Glutamatergic neuron (in vitro differentiated cells): ENCODE measurements at places on chromosomes 2 and 18.

DNA sequence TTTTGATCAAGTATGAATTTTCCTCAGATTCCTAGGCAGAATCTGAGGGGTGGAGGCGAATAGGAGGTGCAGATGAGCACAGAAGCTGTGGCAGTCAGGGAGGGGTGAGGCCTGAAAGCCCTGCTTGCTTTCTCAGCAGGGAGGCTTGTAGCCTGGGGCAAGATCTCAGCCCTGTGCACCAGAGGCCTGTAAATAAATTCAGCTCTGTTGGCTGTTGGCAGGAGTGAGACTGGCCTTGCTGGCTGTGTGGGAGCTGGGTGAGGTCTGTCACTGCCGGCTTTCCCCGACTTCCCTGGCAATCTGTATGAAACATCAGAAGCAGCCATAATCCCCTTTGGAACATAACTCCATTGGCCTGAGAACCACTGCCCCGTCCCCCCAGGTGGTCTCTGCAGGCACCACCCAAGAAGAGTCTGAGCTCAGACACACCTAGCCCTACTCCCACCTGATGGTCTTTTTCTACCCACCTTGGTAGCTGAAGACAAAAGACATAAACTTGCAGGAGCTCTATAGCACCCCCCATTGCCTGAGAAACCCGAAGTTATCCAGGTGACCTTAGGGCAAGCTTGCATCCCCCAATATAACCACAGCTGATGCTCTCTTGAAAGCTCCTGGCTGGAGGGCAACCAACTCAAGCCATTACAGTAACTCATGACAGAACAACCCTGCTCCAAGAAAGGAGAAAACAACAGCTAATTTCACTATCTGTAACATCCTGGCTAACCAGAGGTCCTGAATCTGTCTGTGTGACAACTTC is 32.3 kb downstream of the EVA1A start:
- DNase-seq, result no peak

DNA sequence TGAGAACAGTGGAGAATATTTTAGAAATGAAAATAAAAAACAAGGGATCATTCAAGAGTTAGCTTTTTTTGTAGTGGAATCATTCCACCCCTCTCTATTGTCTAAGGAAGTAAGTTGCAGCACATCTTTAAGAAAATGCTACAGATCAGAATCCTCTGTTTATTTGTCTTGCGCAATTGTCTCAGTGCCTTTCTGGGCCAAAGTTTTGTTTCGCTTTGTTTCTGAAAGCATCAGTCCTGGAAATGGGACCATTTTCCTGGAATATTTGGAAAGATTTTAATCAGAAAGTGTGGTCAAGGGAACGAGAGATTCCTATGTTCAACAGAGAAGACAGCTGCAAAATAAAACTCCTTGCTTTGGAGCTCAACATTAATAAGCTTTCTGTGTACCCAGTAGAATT is 74.0 kb downstream of the NRXN1 start:
- no peak for DNase-seq

DNA sequence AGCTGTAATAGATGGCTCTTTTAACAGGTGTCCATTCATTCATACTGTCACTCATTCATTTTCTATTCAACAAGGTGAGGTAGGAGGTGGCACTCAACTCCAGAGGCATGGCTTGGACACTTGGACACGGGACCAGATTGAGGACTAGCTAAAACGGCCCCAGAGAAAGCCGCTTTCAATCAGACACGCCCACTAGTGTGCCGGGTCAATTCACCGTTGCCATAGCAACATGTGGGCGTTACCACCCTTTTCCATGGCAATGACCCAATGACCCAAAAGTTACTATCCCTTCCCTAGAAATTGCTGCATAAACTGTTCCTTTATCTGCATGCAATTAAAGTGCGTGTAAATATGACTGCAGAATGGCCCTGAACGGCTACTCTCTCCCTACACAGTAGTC is 49.2 kb upstream of the LGALSL start:
- DNase-seq, result no peak

DNA sequence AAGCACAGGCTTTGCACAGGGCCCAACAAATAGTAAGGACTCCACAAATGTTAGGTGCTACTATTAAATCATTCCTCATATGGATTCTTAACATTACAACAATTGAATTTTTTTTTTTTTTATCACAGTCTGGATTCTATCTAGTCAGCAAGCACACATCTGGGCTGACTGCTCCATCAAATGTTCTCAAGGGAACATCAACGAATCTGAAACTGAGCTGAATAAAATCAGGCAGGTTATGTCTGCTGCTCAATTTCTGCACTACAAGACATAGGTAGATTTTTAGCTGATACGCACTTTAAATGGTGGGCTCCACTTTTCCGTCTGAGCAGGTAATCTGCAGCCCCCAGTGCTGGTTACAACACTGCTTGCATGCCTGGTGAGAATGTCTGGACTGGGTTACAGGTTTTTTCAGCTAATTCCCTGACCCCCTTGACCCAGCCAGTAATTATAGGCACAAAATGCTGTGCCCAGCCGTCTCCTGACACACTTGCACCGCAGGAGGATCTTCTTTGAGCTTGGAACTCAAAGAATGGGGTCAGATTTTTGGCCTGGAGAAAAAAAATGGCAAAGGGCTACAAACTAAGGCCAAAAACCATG is 44.6 kb downstream of the ADD2 start:
- DNase-seq, result no peak

DNA sequence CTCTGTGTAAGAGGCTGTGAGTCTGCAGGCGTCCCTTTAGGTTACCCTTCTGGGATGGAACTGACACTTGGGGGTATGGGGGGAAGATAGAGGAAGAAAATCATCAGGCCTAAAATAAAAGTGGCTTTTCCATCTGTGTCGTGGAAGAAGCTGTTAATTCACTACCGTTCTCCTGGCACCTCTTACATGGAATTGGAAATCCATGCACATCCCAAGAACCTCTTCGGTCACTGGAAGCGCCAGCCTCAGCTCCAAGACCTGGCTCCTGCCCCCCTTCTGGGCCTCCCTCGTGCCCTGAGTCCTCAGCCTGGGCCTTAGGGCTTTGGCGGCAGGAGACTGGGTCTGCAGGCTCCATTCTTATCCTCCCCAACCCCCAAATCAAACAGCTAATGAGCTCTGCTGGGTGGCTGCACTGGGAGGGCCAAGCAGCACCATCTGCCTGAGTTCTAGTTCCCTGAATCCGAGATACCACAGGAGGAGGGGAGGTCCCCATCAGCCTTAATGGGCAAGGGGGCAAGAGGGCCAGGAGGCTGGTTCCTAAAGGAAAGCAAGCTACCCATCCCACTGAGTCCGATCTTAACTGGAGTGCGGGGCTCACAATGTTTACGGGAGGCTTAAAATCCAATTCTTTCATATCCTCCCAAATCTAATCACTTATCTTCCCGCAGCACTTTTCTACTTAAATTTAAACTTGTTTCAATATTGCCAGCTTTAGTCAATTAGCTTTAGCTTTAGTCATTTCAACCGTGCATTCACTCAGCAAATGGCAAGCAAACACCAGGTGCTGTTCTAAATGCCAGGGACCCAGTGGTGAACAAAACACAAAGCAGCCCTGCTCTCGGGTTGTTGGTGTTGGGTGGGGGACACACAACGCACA is 52.8 kb downstream of the FAM178B start:
- no peak for DNase-seq

GRCh38 chr2:159003555-159003954 is 35.1 kb downstream of the TANC1 start:
- DNase-seq, result no peak

GRCh38 chr2:96305091-96305978 is at the start of gene SNRNP200:
Gene SNRNP200, minus strand, starts transcription at chr2:96305546. Its CDS starts 109 bp downstream, at chr2:96305437.
- peak; percentile 90 for DNase-seq

- no peak for DNase-seq
Measured at GRCh38 chr2:231188506-231189170, 9.8 kb upstream of the ARMC9 start.

- DNase-seq, result no peak
Measured at GRCh38 chr2:217477583-217477982, 525.2 kb downstream of the TNS1 start.

GRCh38 chr2:173754837-173755236 is 210.3 kb downstream of the SP3 start:
- DNase-seq, result no peak

- DNase-seq, result no peak
Measured at GRCh38 chr2:134250840-134251461, 2.9 kb upstream of the MGAT5 start.

DNA sequence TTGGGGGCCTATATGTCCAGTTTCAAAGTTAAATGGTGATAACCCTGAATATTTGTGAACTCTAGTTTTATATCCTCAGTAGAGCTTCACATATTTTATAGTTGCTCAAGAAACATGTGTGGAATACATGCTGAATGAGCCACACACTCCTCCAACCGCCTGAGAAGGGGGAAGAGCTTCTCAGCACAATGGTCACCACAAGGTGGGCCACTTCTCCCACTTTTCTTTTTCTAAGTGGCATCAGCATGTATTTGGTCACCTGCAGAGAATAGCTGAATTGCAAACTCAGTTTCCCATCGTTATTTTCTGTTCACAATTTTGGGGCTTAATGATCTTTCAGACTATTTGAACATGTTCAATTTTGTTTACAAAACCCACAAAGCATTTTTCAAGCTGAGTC is 340.5 kb downstream of the PARD3B start:
- DNase-seq, result no peak

GRCh38 chr2:121400201-121400600 is 115.2 kb upstream of the TFCP2L1 start:
- no peak for DNase-seq

DNA sequence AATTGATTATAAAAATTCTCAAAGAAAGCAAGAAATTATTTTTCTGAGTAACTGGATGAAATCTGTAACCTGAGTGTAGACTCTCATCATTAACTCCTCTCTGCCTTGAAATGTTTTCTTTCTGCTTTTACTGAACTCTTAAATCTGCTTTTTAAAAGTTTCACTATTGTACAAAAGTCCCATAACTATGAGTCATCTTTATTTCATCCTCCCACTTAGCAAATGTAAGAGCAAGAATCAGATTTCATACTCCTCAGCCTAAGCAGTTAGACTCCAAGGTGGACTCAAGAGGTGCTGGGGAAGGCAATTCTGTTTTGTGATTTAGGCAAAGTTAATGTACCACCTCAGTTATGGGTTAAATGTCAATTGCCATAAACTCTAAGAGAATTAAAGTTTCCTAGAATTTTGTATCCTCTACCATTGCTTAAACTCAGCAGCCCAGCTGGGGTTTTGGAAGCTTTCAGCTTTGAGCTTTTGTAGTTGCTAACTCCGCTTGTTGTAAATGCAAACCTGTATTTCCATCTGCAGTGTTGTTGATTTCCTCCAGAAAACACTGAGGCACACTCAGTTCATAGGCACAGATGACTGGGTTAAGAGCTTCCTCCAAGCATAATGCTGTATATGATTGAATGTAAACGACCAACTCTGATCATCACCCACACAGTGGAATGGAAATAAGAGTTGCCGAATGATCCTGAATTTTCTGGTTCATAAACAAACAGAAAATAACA is 268.8 kb downstream of the ARHGAP15 start:
- no peak for DNase-seq

GRCh38 chr18:67276638-67277037 is 239.9 kb downstream of the DSEL start:
- DNase-seq, result no peak

- DNase-seq, result no peak
Measured at GRCh38 chr18:433298-433697, 67.2 kb downstream of the COLEC12 start.

DNA sequence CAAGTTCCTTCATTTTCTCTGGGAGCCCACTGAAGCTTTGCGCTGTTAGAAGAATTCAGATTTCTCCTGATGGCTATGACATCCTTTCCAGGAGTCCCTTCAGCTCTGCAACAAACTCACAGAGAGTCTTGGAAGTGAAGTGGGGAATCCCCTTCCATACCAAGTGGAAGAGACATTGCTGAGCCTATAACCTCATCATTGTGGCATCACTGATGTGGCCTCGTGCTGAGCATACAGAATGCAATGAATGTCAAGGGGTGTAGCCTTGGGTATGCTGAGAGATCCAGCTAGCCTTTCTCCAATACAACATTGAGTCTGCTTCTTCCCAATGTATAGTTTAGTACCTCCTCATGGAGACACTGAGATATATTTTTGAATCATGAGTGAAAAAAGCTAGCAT is 311.1 kb upstream of the RAB12 start:
- no peak for DNase-seq

- no peak for DNase-seq
Measured at GRCh38 chr2:53477517-53477916, 290.1 kb upstream of the CHAC2 start.

DNA sequence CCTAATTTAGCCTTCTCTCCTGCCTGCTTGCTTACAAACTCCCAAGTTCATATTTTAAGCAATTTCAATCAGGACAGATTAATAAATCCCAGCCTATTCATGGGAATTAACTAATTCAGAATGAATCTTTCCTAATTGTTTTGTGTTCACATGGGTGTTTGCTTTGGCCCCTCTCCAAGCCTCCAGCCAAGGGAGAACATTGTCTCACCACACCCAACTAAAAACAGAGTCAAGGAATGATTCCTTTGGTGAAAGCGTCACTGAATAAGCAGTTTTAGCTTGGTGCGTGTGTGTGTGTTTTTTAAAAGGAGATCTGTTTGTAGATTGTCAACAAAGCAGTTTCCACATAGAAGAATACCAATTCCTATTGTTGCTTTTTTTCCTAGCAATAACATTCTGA is 43.0 kb upstream of the DSG1 start:
- DNase-seq, result no peak

DNA sequence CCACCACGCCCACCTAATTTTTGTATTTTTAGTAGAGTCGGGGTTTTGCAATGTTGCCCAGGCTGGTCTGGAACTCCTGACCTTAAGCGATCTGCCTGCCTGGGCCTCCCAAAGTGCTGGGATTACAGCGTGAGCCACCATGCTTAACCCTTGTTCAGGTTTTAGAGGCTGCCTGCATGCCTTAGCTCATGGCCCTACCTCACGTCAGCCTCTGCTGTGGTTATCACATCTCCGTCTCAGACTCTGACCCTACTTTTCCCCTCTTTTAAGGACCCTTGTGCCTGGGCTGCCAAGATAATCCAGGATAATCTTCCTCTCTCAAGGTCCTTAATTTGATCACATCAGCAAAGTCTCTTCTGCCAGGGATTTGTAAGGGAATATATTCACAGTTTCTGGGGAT is 98.2 kb upstream of the PMAIP1 start:
- DNase-seq, result no peak

DNA sequence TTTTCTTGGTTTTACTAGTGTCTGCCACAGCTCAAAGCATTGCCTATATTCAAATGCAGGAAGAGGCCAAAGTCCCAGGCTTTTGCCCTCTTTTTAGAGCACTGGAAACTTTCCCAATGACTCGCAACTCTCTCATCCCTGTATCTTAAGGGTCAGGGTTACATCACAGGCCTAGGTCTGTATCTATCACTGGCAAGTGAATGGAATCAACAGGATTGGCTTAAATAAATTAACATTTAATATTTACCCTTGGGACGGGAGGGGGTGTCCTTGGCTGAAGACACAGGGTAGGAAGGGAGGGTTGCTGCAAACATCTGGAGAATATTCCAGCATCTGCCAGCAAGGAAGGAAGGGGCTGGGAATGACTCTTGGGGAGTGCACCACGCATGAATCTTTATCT is 242.6 kb downstream of the SLC4A3 start:
- DNase-seq, result no peak

- no peak for DNase-seq
Measured at GRCh38 chr2:8761529-8762164, 75.8 kb downstream of the KIDINS220 start.
